ENCODE measurements at places on chromosomes 3 and 15. TPM values are rescaled to one million over a fixed set of nuclear protein-coding genes. Genes with fewer than 3 reads are reported as not detected.

Gene NT5DC2
- 18.1 TPM for total RNA-seq

Gene PRTG
- 0.99 TPM for total RNA-seq

Gene HRG
- total RNA-seq = not detected

Gene HYAL1
- 0.09 TPM for total RNA-seq

Gene ISLR2
- total RNA-seq = 0.19 TPM

Gene MEIS2
- 20.8 TPM for total RNA-seq

Gene ACSBG1
- 7.9 TPM for total RNA-seq

Gene MGA
- total RNA-seq = 42.7 TPM

Gene SCN11A
- 0.38 TPM for total RNA-seq

Gene CHRD
- total RNA-seq = 0.24 TPM

Gene MYZAP
- 2.5 TPM for total RNA-seq

Gene ZMYND10
- 0.66 TPM for total RNA-seq

Gene KCNMB2
- total RNA-seq = 0.19 TPM

Gene VPS13C
- total RNA-seq = 38.1 TPM

Gene TPRA1
- total RNA-seq = 15.9 TPM

Gene RCCD1
- total RNA-seq = 11.0 TPM

Gene ZBED2
- 52.2 TPM for total RNA-seq

Gene MASP1
- total RNA-seq = 0.14 TPM

Gene FOXB1
- 0.05 TPM for total RNA-seq

Gene SACM1L
- total RNA-seq = 47.2 TPM

Gene AADACL2
- total RNA-seq = 0.14 TPM

Gene DAZL
- total RNA-seq = 0.19 TPM

Gene IGSF10
- 1.9 TPM for total RNA-seq

Gene KCNAB1
- total RNA-seq = 1.0 TPM

Gene RARB
- total RNA-seq = 1.7 TPM

Gene NANOGP8
- not detected for total RNA-seq

Gene IL20RB
- total RNA-seq = 0.94 TPM

Gene PRRT3
- 1.4 TPM for total RNA-seq

Gene ALDH1A3
- 1.0 TPM for total RNA-seq

Gene DCBLD2
- total RNA-seq = 9.9 TPM

Gene EFCC1
- total RNA-seq = 1.0 TPM

Gene KBTBD13
- total RNA-seq = under 0.01 TPM

Gene C2CD4A
- total RNA-seq = 0.66 TPM

Gene SERPINI2
- total RNA-seq = 0.19 TPM

Gene CPB1
- 0.28 TPM for total RNA-seq

Gene ZNF774
- total RNA-seq = 1.2 TPM

Gene NECTIN3
- total RNA-seq = 8.9 TPM

Gene FES
- total RNA-seq = 8.3 TPM

Gene BFSP2
- 3.6 TPM for total RNA-seq

Gene GSK3B
- 34.0 TPM for total RNA-seq

Gene PRKCD
- total RNA-seq = 2.4 TPM

Data from thymus (tissue), 14 donors.